ENCODE measurements at places on chromosomes 13 and 19.

- peak; percentile 83 for DNase-seq
Measured at GRCh38 chr19:19460761-19461265, 54.5 kb downstream of the TSSK6 start.

- peak; percentile 56 for DNase-seq
Measured at GRCh38 chr13:59458908-59459579, 704.7 kb downstream of the DIAPH3 start.

DNA sequence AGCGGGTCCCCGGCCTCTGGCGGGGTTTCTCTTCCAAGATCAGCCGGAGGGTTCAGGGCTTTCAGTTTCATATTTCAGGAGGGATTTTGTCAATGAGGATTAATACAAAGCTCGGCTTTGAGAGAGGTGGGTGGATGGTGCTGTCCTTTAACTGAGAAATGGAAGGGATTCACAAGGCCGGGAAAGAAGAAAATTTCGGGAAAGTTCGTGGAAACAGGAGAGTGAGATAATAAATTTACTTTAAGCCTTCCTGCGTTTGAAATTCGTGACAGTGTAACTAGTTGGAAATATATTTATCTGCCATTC is 283 bp upstream of the PARP4 start:
- no peak for DNase-seq

DNA sequence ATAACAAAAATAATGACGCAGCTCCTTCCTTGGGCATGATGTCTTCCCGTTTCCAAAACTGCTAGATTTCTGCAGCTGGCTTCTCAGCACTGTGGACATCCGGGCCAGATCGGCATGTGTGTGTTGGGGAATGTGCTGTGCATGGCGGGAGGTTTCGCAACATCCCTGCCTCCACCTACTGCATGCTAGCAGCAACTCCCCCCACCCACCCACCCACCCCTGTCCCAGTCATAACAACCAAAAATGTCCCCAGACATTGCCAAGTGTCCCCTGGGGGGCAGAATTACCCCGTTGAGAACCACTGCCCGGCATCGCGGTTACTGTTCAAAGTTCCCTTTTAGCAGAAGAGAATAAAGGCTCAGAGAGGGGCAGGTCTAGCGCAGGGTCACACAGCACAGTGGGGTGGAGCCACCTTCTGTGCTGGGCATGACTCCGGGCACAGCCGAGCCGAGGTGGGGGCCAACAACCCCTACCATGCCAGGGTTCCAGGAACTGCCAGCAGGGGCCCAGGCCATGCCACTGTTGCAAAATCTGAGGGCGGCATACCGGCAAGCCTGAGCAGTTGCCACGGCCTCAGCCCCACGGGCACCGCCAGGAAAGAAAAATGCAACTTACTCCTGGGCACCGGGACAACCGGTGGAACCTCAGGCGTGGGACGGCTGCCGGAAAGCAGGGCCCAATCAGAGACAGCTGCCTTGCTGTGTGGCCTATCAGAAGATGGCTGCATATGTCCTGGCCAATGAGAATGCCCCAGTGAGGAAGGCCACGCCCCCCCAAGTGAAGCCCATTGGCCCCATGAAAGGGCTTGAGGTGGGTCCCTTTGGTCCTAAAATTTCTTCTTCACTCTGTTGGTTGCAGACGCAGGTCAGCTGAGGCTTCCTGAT is 22.5 kb upstream of the NFIC start:
- DNase-seq: peak; percentile 93

DNA sequence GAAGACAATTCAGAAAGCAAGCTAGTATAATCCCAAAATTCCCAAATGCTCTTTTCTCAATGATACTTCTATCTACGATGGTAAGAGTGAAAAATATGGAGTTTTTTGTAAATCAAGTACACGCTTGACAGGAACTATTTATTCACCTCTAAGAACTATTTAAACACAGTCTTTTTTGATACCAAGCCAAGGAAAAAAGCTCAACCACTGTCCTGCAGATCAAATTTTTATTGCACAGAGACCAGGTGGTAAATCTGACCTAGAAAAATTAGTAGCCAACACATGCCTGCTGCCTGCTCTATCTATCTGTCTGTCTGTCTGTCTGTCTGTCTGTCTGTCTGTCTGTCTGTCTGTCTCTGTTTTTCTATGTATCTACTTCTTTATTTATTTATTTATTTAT is 292.2 kb downstream of the MZT1 start:
- DNase-seq: no peak

DNA sequence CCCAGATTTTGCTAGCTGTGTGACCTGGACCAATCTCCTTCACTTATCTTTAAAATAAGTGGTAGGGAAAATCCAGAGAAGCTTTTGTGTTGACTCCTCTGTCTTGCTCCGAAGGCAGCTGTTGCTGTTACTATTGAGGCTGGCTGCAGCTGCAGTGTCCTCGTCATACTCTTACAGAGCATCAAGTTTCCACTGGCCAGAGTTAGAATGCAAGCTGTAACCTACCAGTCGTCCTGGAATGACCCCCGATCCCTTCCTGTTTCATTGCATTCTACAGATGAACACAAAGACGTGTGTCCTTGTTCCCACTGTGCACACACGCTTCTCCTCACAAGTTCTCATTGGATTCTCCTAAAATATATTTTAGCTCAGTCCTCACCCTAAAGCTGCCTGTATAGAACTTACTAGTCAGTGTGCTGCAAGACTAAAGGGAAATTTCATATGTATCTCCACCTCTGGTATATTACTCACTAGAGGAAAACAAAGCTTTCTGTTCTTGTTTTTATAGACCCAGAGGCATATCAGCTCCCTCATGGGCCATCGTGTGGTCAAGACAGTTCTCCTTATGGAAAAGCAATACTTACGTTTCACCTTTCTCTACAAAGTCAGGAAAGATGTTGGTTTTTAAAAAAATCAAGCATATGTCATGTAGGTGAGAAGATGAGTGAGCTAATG is 589.8 kb downstream of the LMO7 start:
- DNase-seq: no peak

DNA sequence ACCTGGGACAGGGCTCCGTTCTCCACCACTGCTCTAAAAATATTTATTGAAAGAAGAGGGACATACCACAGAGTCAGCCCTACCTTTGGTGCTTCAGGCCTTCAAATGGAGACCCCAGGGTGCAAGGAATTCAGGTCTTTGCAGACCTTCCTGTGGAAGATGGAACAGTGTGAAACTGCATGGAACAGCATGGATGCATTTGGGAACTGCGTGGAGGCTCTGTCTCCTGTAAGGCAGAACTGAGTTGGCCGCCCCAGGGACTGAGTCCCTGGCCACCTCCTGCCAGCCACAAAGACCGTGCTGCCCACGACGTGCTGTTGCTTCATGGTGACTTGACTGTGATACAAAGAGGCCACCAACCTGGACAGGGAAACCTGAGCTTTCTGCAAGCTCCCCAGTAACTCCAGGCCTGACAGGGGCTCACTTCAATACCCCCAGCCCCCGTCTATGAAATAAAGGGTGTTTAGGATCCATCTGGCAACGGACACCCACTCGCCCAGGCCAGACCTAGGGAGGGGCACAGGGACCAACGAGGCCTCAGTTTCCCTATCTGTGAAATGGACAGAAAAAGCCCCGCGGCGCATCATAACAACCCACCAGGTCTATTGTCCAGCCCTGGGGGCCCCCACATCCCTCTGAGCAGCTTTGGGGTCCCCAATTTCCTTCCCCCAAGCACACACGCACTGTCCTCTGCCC is 58.6 kb upstream of the KLF2 start:
- DNase-seq: no peak

GRCh38 chr19:18785179-18786124 is 5.7 kb downstream of the COMP start:
- DNase-seq: peak; percentile 57

GRCh38 chr13:44271915-44272341 is 101.7 kb upstream of the SERP2 start:
- DNase-seq: no peak

DNA sequence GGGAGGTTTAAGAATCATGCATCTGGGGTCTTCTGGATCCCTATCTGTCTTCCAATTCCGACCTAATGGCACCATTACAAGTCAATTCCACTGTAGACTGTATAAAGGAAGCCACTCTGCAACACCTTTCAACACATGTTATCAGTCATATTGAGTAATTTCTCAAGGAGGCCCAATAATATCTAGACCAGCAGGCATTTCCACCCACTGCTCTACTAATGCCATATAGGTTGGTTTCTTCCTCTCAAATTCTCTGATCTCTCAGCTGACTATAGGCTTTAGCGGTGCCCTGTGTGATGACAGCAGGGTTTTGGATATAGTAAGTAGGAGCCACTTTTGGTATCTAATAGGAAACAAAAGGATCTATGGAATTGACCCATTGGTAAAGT is 12.4 kb upstream of the ITM2B start:
- DNase-seq: peak; percentile 25

DNA sequence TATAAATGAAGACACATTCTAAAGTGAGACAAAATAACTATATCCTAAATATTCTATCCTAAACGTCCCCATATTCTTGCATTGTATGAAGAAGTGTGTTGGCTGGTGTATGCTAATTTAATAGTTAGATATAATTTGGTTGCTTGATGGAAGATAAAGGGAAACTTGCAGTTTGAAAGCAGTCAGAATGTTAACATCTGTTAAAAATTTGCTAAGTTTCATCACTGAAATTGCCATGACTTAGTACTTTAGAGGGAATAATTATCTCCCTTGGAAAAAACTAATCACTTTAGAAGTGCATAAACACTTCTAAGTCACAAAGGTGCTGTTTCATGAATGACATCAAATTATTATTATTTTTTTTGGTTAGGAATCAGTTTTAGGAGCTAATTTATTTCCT is 61.6 kb downstream of the ITGBL1 start:
- DNase-seq: no peak
